ENCODE measurements at places on chromosomes 2 and 18.

- no peak overlapping the region for H3K4me3 ChIP-seq
- peak; percentile 40 for DNase-seq
- H3K27me3 ChIP-seq, result no peaks in the 10 kb centered on the region
- H3K27ac ChIP-seq, result no peak overlapping the region
- no peaks in the 10 kb centered on the region for H3K36me3 ChIP-seq
These were observed 10.7 kb upstream of the SLC14A1 start for GRCh38 chr18:45713239-45713638.

DNA sequence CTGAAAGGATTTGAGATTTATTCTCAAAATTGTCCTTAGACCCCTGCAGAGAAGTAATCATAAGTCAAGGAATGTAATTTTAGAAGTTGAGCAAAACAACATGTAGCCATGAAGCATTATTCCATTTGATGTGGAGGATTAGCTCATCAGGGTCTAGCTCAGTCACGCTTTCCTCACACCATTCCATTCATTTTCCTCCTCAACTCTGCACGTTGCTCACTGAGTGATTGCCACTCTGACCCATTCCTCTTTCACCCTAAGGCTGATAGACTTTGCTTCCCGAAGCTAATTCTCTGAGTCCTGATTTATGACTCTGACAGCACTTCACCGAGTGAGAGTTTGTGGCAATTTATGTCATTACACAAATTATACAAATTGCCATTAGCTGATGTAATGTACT, 820.6 kb upstream of the PIK3C3 start:
- H3K36me3 ChIP-seq, result no peaks in the 10 kb centered on the region
- no peak overlapping the region for H3K27ac ChIP-seq
- DNase-seq, result peak; percentile 68
- no peaks in the 10 kb centered on the region for H3K27me3 ChIP-seq

DNA sequence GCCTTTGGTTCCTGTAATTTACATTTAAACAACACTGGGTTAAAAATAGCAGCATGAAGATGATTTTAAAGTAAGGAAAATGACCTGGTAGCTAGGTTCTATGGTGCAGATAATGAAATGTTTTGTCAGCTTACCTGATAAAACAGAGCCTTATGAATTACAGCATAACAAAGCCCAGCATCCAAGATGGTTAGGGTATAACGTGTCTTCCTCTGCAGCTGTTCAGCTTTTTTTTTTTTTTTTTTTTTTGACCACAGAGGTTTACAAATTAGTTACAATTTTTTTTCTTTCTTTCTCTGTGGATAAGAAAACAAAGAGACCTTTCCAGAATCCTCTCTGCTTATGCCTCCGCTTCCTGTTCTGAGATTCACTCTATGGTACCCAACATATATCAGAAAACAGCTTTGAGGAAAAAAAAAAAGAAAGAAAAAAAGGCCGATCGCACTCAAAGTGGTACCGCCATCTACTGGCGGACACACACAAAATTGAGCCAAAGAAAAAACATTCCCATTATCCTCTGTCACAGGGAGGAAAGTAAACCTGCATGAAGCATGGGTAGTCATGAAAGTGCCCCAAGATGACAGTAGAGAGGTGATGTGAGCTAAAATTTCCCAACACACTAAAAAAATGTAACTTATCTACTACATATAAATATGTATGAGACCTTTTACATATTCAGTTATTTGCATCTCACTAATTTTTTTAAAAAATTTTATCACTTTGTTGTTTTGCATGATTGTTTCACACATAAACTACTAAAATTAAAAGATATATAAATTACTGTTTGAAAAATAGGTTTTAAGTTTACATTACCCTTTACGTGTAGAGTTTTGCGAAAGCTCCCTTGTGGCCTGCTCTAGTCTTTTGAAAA, at the start of gene SCN3A:
Gene SCN3A, minus strand, starts transcription at position 362 of the 871 bp plus-strand sequence. CDS start 27,656 bp downstream, outside the sequence.
- no peaks in the 10 kb centered on the region for H3K36me3 ChIP-seq
- H3K27ac ChIP-seq, result no peak within 1 kb of the TSS
- no peaks in the 10 kb centered on the region for H3K27me3 ChIP-seq
- no peaks in the 10 kb centered on the region for H3K4me1 ChIP-seq
- no peak within 1 kb of the TSS for H3K4me3 ChIP-seq
- peak; percentile 46 for DNase-seq

DNA sequence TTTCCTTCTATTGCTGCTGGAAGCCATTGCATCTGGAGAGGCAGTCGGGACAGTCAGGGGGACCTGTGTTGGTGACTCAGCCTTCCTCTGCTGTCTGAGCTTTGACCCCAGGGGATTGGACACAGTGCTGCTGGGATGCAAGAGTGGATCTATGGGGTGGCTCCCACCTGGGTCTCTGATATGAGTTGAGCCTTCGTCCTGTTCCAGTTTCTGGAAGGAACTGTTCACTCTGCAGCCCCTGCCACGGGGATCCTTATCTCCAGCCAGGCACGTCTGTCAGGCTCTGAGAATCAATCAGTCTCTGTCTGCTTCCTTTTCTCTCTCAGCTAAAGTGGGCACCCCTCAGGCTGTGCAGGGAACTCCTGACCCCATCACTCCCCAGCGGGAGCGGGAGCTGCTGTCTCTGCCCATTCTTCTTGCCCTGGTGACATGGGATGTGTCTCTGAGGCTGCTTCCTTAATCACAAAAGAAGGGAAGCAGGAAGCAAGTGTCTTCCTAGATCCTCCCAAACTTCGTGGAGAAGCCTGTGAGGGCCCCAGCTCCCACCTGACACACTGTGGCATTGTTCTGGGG, 51.7 kb downstream of the ARHGAP28 start:
- H3K4me1 ChIP-seq, result peaks cover 7% of the 10 kb centered on the region
- no peak for DNase-seq
- no peak overlapping the region for H3K27ac ChIP-seq
- H3K4me3 ChIP-seq, result no peak overlapping the region
- no peaks in the 10 kb centered on the region for H3K27me3 ChIP-seq
- H3K36me3 ChIP-seq, result no peaks in the 10 kb centered on the region

DNA sequence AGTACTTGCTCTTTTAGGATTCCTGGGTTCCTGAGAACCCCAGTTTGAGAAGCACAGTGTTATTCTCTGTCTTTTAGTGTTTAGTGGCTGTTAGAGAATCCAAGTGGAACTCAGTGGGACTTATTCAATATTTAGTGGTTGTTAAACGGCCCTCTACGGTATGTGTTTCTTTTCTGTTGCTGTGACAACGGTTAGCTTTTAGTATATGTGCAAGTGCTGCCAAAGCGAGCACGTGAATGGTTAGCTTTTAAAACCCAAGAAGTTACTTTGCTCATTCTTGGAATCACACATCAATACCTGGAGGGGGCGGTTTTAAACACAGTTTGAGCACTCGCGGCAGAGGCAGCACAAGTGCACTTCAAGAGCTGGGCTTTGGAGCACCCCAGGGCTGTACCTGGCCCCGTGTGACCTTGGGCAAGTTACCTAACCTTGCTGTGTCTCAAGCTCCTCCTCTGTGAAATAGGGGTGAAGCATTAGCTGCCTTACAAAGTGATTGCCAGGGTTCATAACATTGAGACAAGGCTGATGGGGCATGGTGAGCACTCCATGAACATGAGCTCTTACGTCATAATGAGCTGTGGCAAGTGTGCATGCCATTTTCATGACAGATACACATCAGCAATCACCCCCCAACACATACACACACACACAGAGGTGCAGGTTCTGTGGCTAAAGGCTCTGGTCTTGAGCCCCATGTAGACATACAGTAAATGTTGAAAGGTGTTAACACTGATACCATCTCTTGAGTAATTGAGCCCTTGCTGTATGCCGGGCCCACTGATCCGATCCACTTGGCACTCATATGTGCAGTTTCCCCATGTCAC, 234.1 kb downstream of the ALPK2 start:
- DNase-seq, result peak; percentile 27
- no peaks in the 10 kb centered on the region for H3K4me1 ChIP-seq
- H3K27me3 ChIP-seq, result no peaks in the 10 kb centered on the region
- no peak overlapping the region for H3K4me3 ChIP-seq
- H3K36me3 ChIP-seq, result no peaks in the 10 kb centered on the region

DNA sequence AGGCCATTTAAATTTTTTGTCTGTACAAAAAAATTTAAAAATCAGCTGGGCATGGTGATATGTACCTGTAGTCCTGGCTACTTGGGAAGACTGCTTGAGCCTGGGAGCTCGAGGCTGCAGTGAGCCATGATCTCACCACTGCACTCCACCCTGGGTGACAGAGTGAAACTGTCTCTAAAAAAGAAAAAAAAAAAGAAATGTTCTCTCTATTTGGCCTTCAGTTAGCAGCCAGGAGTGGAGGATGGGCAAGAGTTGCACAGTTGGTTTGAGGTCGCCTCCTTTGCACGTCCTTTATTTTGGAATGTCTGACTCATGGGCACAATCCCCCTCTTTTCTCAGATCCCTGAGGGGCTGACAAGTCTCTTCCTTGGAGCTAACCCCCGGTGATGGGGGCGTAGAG, 26.3 kb downstream of the ITM2C start:
- H3K27ac ChIP-seq, result no peak overlapping the region
- DNase-seq, result peak; percentile 23
- H3K4me1 ChIP-seq, result no peaks in the 10 kb centered on the region
- H3K4me3 ChIP-seq, result no peak overlapping the region
- H3K36me3 ChIP-seq, result no peaks in the 10 kb centered on the region

GRCh38 chr2:17813742-17814473, 2.4 kb upstream of the MSGN1 start:
- no peak for DNase-seq
- H3K27me3 ChIP-seq, result no peaks in the 10 kb centered on the region
- H3K36me3 ChIP-seq, result no peaks in the 10 kb centered on the region
- H3K4me3 ChIP-seq, result no peak overlapping the region
- H3K27ac ChIP-seq, result peak overlapping the region; percentile 33

- no peaks in the 10 kb centered on the region for H3K27me3 ChIP-seq
- no peak overlapping the region for H3K27ac ChIP-seq
- no peak for DNase-seq
- H3K36me3 ChIP-seq, result no peaks in the 10 kb centered on the region
These were observed 103.8 kb upstream of the ALKAL2 start for GRCh38 chr2:391696-392095.

- peak; percentile 62 for DNase-seq
- peaks cover 2% of the 10 kb centered on the region for H3K4me1 ChIP-seq
- no peaks in the 10 kb centered on the region for H3K27me3 ChIP-seq
- H3K27ac ChIP-seq, result no peak overlapping the region
These were observed 1.4 kb upstream of the CD226 start for GRCh38 chr18:69948919-69949537.

GRCh38 chr2:55705027-55705653, 11.5 kb upstream of the PNPT1 start:
- no peaks in the 10 kb centered on the region for H3K4me1 ChIP-seq
- DNase-seq, result no peak
- H3K27me3 ChIP-seq, result peaks cover 3% of the 10 kb centered on the region

DNA sequence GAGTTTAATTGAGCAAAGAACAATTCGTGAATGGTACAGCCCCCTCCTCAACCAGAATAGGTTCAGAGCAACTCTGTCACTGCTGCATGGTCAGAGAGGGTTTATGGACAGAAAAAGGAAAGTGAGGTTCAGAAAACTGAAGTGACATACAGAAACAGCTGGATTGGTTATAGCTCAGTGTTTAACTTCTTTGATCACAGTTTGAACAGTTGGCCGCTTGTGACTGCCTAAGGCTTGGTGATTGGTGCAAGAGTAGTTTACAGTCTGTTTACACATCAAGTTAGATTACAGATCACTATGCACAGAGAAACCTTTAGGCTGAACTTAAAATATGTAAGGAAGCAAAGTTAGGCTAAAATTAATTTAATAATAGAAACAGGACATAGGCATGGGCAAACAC, 459.2 kb downstream of the KCNJ3 start:
- H3K4me3 ChIP-seq, result no peak overlapping the region
- DNase-seq, result no peak
- H3K36me3 ChIP-seq, result no peaks in the 10 kb centered on the region
- H3K27ac ChIP-seq, result no peak overlapping the region

GRCh38 chr2:54672590-54673456, 50.6 kb upstream of the EML6 start:
- H3K4me3 ChIP-seq, result no peak overlapping the region
- peak overlapping the region; percentile 17 for H3K27ac ChIP-seq
- no peak for DNase-seq
- H3K4me1 ChIP-seq, result peaks cover 23% of the 10 kb centered on the region
